ENCODE measurements at places on chromosomes 6 and 20. TPM values are rescaled to one million over a fixed set of nuclear protein-coding genes. Genes with fewer than 3 reads are reported as not detected.

DNA sequence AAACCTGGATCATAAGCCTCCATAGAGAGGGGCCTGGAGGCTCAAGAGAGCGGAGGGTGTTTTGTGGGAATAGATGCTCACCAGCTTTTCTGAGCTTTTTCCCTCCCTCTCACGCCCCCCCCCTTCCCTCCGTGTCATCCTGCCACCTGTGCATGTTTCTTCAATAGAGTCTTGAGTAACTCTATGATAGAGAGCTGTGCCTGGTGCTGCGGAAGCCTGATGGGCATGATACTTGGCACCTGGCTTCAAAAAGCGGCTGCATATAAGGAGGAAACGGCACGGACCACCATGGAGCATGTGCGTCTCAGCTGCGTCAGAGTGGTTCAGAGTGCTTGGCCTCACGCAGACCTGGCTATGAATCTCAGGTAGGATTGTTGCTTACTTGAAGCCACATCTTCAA, 198.9 kb downstream of the CDH4 start:
- DNase-seq, result no peak

DNA sequence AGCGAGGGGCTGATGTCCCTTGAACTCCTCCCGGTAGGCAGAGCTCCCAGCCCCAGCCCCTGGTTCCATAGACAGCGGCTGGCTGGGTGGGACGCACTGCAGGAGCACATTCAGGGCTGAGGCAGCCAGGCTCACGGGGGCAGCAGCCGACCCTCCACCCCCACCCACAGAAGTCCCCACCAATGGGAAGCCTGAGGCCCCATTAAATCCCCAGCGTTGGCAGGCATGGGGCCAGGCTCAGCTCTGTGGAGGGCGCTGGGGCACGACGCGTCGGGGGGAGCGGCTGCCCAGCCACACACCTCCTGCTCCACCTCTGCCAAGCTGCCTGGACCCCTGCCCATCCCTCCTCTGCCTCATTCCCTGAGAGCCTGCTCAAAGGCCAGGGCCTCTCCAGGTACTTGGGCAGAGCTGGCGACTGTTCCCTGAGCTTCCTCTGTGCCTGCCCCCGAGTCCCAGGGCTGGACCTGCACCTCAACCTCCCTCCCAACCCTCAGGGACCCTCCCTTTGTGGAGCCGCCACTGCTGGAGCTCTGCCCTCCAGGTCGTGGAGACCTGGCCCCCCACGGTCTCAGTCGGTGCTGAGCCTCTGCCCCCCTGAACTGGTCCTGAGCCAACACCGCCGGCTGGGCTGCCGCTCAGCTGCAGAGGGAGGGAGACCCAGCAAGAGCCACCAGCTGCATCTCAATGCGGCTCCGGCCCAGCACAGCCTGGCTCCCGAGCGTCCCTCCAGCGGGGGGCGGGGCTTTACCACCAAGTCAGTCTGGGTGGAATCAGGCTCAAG, 9.1 kb downstream of the CHRNA4 start:
- DNase-seq, result no peak

RFX6 gene
- total RNA-seq, result not detected

RIPOR3 gene
- 0.14 TPM for total RNA-seq

DPPA5 gene
- not detected for total RNA-seq

DNA sequence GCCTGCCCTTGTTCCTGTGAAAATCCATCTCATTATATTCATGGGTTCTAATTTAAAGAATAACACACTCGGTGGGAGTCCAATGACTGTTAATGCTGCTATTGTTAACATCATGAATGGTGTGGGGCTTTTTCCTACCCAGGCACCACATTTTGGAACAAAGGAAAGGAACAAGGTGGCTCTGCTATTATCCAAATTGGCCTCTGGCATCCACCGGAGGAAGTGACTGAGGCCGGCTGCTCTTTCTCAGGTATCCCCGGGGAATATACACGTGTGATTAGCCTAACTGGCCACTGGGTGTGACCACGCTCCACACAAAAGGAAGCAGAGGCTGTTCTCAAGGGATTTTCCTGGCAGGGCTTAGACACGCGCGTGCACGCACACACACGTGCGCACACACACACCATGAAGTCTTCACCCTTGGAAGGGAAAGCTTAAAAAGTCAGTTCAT, 601.2 kb upstream of the ARID1B start:
- no peak for DNase-seq

GRCh38 chr6:35190306-35190705, 23.4 kb upstream of the SCUBE3 start:
- no peak for DNase-seq

COX4I2 gene
- total RNA-seq, result not detected

ENPP3 gene
- total RNA-seq, result not detected

DNA sequence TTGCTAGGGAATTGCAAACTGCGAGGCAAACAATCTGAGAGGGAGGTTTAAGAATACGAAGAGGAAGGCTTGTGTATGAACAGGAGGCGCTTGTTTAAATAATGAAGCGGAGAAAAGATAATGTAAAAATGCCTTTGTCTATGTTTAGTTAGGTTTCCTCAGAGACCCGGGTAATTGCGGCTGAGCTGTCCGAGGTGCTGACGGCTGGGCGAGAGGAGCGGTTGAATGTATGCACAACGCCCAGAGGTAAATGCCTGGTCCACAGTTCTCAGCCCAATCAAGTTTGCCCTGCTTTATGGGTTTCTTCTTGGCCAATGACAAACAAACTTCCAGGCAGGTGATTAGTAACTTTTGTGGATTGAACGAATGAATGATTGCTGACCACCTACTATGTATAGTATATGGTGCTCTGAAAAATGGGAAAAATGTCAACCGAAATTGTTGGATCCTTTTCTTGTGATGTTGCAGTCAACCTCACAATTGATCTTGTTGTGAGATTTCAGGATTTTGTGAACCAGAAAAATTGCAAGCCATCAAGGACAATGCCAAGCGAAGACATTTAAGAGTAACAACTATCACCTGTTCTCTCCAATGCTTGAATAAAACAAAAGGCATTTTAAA, 38.3 kb upstream of the SLC32A1 start:
- peak; percentile 24 for DNase-seq

DNA sequence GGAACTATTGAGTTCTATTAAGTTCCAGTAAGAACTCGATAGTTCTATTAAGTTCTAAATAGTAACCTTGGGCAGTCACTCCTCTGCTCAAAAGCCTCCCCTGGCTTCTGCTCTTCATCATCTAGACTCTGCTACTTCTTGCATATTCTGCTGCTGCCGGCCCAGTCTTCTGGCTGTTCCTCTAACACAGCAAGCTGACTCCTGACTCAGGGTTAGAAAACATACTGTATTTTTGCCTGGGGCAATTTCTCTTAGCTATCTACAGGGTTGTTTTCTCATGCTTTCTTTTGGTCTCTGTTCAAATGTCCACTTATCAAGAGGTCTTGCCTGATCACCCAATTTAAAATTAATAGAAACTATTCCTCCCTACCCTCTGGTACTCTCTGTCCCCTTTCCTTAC, 14.6 kb downstream of the SLC25A27 start:
- no peak for DNase-seq

GRCh38 chr6:32522302-32523047, 7.6 kb downstream of the HLA-DRB5 start:
- no peak for DNase-seq

SPATA25 gene
- total RNA-seq, result 0.12 TPM

PTCHD4 gene
- total RNA-seq, result 3.9 TPM

DNA sequence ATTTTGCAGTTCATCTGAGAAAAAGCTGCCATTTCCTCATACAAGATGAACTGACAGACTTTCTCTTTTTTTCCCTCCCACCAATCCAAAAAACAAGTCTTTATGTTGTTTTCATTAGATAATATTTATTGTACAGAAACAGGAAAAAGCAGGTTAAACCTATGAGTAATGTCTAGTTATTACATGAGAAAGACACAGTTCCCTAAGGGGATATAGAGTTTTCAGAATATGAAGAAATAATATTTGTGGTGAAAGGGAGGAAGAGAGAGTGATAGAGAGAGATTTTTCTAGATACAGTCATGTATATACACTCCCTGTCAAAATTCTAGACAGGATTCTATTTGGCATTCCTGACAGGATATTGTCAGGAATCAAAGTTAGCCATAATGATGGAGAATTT, 392.4 kb downstream of the BMP2 start:
- DNase-seq, result no peak

C6orf163 gene
- total RNA-seq, result 0.12 TPM

TTK gene
- 32.3 TPM for total RNA-seq

GRCh38 chr6:150443621-150444020, 74.8 kb downstream of the IYD start:
- DNase-seq, result no peak

- DNase-seq, result no peak
Measured at GRCh38 chr6:147509891-147510290, 1.4 kb downstream of the SAMD5 start.

CST2 gene
- total RNA-seq, result not detected

GRCh38 chr6:5850848-5851255, 155.9 kb downstream of the NRN1 start:
- DNase-seq, result no peak

DNA sequence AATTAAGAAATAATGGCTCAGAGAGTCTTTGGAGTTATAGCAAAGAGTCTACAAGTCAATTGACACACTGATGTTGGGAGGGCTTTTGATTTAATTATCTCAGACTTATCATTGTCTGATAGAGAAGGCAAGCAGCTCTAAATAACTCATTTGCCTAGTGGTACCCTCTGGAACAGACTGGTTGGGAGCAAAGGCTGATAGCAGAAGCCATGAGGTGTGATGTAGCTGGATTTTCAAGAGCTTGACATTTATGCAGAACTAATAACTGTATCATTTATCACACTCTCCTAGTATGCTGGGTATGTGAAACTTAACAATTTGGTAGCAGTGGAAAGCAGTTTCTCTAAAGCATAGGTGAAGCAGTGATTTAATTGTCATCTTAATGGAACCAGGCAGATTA, 380.6 kb downstream of the TENT5A start:
- no peak for DNase-seq

SEL1L2 gene
- total RNA-seq, result not detected

- DNase-seq, result no peak
Measured at GRCh38 chr6:15506066-15506465, 156.8 kb downstream of the DTNBP1 start.

DNA sequence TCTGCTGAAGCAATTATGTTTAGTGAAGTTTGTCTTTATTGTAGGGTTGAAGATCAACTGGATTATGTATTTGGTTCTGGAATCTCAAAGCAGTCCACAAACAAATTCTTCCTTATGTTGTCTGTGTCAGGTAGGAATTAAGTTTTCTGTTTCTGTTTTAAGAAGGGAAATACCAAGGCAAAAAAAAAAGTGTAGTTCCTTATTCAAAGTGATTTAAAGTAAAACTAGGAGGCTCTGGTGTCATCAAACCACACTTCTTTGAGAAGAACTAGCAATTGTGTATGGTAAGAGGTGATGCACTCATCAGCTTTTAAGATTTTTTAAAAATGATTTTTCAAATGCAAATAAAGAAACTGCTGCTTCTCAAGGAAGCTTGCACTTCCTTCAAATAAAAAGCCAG, 1.9 kb downstream of the FAM135A start:
- no peak for DNase-seq

DNA sequence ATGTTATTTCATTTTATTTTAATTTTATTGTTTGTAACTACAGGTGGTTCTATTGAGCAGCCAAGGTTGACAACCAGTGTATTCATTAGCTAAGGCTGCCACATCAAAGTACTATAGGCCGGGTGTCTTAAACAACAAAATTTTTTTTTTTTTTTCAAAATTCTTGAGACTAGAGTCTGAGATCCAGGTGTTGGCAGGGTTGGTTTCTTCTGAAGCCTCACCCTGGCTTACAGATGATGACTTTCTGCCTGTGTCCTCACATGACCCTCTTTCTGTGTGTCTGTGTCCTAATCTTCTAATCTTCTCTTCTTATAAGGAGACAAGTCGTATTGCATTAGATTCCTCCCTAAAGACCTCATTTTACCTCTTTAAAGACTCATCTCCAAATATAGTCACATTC, 208.4 kb downstream of the MANEA start:
- DNase-seq, result no peak

MEI4 gene
- total RNA-seq, result not detected

GRCh38 chr6:17846762-17847161, 140.0 kb upstream of the NUP153 start:
- no peak for DNase-seq

DNA sequence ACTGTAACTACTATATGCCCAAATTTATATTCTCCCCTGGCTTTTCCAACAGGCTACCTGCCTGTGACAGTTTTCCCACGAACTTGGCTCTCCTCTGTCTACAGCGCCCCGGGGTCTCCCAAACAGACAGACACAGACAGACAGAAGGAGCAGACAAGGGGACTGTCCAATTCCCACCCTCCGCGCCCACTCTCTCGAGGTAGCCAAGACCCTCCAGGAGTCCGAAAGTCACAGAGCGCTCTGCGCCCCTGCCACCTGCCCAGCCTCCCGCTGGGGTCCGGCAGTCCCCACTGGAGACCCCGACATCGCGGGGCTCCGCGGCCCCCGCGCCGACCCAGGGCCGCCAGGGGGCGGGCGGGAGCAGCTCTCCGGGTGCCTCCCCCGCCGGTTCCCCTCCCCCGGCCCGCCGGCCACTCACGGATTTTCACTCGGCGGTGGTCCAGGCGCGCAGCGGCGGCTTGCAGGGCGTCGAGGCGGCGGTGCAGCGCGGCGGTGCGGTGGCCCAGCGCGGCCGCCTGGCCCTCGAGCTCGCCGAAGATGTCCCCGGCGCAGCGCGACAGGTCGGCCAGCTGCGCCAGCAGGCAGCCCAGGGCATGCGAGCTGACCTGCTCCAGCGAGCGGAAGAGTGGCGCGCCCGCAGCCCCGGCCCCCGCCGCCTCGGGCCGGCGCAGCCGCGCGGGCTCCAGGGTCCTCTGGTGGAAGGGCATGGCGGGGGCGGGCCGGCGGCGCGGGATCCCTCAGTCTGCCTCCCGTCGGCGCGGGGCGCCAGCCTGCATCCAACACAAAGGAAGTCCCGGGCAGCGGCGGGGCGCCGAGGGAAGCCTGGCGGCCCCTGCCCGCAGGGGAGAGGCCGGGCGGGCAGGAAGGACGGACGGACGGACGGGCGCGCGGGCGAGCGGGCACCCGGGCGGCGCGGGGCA, 81.3 kb upstream of the CCDC28A start:
- DNase-seq, result no peak

- DNase-seq, result no peak
Measured at GRCh38 chr20:36246401-36246800, 10.1 kb downstream of the AAR2 start.

GRCh38 chr20:22825076-22825475, 210.0 kb upstream of the SSTR4 start:
- DNase-seq, result no peak

BMP5 gene
- total RNA-seq, result 1.2 TPM

GRCh38 chr6:37783025-37783855, 36.3 kb upstream of the ZFAND3 start:
- DNase-seq, result no peak

- no peak for DNase-seq
Measured at GRCh38 chr6:44833248-44833647, 445.7 kb downstream of the CDC5L start.

DNA sequence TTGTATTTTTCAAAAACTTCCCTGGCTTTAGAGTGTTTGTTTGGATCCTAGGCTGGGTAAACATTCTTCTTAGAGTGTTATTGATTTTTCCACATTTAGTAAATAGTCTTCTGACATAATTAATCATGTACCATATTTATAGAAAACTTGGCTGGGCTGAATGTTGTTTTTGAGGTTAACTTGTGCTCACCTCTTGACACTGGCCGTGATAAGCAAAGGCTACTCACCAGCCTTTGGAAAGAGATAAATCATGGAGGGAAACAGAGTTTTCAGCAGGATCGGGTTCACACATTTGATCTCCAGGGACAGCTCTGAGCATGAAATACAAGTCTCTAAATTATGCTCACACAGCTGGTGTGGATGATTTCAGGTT, 6.2 kb upstream of the CD93 start:
- DNase-seq, result no peak

BMP6 gene
- 2.8 TPM for total RNA-seq

All from H4 (cell line).